ENCODE measurements at places on chromosomes 7 and 10. TPM values are rescaled to one million over a fixed set of nuclear protein-coding genes. Genes with fewer than 3 reads are reported as not detected.
A peak's percentile ranks its signal among the peaks of the same experiment; 100 is the strongest.

The GPC2 gene
- 14.2 TPM for total RNA-seq

DNA sequence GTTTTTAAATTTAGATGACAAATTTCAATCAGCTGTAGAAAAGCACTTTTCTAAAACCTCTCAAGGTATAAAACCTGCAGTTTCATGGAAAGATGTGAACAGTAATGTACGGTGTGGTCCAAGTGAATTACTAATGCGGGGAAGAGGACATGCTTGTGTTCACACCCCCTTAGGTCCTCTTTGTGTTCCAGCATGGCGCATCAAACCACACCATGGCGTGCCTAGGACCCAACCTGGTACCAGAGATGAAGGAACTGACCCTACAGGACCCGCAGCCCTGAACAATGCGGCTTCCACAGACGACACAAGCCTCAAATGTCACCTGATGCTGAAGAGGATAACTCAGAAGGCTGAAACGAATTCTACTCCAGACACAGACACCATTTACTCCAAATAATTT lies 81.3 kb upstream of the GPR22 start:
- DNase-seq = no peak

DNA sequence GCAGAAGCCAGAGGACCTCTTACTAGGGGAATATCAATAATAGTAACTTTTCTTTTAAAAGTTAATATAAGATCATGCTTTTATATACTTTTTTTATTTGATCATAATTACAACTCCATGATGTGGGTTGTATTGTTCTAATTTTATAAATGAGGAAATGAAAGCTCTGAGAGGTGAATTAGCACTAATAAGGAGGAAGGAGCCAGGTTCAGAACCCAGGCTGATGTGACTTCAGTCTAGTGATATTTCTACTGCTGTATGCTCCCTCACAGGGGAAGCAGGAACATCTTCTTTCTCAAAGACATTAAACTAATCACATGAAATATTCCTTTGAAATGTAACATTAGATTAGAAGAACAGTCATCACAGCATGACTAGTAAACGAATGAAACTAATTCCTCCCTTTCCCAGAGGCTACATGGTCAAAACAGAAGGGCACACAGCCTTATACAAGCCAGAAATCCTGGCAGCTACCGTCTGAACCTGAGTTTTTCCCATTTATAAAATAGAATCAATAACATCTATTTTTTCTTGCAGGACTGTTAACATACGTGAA lies 81.4 kb upstream of the GJD4 start:
- DNase-seq = no peak

The EGFR gene
- not detected for total RNA-seq

DNA sequence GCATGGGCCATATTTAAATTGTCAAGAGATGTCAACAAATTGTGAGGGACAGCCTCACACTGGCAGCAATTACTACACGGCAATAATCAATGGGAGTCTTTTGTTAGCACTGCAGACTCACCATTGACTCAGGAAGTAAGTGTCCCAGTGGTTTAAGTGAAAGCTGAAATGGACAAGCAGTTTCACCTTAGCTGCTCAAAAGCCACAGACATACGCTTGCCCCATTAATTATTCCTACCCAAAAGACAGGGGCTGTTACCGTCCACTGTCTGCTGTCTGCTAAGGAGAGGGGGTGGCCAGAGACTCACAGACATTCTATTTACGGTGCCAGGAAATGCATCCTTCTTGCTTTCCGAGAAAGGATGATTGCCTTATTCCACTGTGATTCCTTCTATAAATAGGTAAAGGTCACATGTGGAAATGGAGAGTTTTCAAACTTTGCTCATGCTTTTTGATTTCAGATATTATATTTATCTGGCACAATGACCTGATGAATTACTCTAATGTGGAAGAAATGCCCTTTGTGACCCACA lies 309.7 kb upstream of the NFE2L3 start:
- no peak for DNase-seq

DNA sequence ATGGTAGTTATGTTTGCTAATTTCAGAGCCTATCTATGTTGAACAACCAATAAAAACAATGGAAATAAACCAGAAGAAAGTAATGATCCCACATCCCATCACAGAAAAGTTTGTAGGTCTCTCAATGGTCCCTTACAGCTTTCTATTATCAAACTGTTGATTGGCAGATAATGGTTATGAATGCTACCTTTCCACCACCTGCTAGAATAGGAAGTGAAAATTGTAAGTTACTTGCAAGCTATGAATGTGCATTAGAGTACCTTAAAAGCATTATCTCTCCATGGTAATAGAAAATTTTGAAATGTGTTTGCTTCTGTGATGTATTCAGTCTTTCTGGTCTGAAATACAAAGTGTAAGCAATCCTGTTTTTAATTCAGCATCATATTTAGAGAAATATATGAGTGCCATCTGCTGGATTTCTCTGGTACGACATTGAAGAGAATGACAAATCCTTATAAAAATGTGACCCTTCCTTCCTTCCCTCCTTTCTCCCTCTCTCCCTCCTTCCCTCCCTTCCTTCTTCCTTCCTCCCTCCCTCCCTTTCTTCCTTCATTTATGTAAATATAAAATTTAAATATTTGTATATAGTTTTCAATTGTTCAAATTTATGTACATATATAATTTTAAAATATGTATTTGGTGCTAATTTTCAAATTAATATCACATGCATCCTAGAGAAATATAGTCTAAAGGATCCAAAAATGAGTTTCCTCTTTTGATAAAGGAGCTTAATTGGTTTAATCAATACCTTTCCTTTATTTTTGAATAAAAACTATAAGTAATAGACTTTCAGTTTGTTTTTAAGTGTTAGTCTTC lies 41.4 kb upstream of the PNLIPRP3 start:
- DNase-seq = no peak

The TAS2R4 gene
- 1.1 TPM for total RNA-seq

The MYL10 gene
- not detected for total RNA-seq

DNA sequence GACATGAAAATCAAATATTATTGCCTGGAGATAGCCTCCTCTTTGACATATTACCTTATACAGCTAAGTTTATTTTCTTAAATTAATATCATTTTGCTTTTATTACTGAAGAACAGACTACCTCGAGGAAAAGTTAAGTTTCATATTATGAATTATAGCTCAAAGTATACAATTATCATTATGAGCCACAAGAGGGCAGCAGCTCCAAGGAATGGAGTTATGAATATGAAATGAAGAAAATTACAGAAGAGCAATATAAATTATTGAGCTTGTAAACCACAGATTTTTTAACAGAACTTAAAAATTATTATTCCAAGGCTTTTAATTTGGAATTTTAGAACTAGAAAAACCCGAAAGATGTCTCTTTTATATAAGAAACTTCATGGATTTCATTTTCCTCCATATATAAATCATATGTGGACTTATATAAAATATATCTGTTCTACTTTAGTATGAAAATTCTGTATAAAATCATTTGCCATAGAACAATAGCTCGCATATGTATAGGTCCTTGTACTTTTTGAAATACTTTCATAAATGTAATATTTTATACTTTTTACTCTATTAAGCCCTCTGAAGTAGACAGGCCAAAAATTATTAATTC lies 40.1 kb downstream of the IQUB start:
- peak; percentile 19 for DNase-seq

DNA sequence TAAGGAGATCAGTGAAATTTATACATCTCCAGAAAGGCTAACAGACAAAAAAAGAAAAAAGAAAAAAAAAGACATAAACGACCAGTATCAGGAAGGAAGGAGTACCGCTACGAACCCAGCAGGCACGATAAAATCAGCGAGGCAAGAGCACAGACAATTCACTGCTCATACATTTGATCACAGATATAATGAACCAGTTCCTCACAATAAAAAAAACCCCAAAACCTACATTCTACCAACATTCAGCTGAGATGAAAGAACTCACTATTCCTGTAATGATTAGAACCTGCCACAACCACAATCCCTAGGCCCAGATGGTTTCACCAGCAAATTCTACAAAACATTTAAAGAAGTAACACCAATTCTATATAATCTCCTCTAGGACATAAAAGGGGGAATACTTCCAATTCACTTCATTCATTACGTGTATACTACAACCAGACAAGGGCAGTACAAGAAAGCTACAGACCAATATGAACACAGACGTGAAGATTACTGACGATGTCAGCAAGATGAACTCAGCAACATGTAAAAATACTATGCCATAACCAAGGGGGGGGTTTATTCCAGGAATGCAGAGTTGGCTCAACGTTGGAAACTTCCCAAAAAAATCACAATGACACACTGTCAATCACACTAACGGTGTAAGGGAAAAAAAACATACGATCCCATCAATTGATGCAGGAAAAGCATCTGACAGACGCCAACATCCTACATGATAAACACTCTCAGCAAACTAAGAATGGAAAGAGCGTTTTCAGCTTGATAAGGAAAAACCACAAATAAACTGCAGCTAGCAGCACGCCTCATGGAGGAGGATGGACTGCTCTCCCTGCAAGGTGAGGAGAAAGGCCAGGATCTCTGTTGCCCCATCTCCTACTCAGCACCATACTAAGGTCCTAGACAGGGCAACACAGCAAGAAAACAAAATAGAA lies 256.2 kb downstream of the ELFN1 start:
- DNase-seq = peak; percentile 52

GRCh38 chr10:32141018-32141807 lies 85.0 kb upstream of the KIF5B start:
- no peak for DNase-seq

DNA sequence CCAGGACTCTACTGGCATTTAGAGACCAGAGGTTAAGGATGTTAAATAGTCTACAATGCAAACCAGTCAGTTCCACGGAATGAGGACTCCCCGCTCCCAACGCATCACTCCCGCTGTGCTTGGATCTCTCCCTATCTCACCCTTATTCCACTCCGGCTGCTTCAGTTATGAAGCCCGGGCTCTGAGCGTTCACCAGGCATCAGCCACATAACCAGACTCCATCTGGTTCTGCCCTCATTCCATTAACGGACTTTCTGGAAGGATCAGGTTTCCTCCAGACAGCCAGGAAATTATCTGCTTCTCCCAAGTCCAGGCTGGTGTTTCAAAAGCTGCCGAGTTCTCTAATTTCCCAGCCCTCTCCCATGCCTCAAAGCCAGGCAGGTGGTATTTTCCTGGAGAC lies 499.3 kb downstream of the GLRX3 start:
- no peak for DNase-seq

- DNase-seq = no peak
Measured at GRCh38 chr7:48708635-48709034, 215.7 kb upstream of the CDC14C start.

The DNAH11 gene
- total RNA-seq = not detected

GRCh38 chr10:69321865-69322264 lies 43.6 kb downstream of the HK1 start:
- DNase-seq = no peak

DNA sequence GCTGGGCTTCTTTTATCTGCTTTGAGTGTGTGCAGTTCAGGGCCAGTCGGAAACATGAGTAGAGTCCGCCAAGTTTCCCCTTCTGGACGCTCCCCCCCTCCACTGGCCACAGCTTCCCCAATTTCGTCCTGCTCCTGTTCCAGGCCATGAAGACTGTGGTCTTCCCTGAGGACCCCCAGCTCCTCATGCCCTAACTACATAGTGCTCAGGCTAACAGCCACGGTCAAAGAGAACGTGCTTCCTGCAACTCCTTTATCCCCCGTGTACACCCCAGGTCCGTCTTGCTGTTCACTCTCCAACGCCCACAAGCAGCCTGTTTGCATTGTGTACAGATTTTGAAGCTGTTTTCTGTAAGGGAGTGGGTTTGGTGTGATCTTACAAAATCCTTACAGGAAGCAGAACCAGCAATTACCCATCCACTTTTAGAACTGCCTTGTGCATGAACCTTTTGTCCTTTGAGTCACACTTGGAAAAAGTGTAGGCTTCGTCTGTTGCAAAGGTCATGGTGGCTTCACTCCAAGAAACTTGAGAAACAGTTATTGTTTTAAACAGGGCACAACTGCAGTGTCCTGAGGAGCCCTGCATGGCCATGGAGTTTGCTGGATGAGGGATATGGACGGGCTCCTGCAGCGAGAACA lies 77.0 kb upstream of the FAM20C start:
- no peak for DNase-seq

The SPDYE11 gene
- total RNA-seq = not detected

GRCh38 chr10:127875916-127876315 lies 16.8 kb downstream of the CLRN3 start:
- no peak for DNase-seq

GRCh38 chr7:16007911-16008310 lies 321.4 kb upstream of the MEOX2 start:
- DNase-seq = no peak
